ENCODE measurements at places on chromosomes 3 and 15.

DNA sequence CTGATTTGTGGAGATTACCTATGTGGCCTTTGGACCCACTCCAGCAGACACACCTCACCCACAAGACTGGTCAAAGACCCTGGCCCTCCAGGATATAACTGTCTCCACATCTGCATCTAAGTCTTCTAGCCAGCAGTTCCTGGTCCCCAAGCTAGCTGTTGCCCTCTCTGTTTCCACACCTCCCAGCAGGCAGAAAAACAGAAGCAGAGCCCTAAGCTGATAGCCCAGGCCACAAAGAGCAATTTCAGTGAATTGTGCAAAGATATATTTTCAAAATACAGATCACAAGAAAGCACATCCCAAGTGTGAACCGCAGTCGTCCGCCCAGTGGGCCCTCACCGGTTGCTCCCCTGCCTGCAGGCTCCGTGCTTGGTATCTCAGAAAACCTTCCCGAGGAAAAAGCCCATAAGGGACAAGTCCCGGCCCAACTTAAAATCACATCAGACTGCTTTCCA, 2.6 kb downstream of the TNIK start:
- peak; percentile 71 for DNase-seq

GRCh38 chr3:16253601-16254000, 11.1 kb downstream of the DPH3 start:
- no peak for DNase-seq

- DNase-seq = no peak
These were observed 534.4 kb downstream of the EPHB1 start for GRCh38 chr3:135329479-135329878.

- DNase-seq = peak; percentile 24
These were observed at the start of gene TRAK1 for GRCh38 chr3:42090973-42091731. TRAK1 (plus strand) TSS chr3:42091357; CDS start chr3:42091470, 113 bp downstream.

DNA sequence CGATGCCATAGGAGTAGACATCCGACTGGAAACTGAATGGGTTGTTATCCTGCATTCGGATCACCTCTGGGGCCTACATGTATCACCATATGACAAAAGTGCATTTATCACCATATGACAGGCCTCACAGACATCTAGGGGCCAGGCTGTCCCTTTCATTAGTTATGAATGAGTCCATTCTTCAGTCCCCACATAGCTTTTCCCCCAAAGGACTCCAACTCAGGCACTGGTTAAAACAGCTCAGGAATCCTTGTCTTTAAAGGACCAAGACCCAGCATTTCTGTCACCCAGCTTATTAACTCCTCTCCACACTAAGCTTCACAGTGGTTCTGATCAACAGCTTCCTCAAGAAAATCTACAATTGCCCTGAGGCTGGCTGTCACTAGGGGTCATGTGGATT, 28.3 kb downstream of the MKRN2 start:
- DNase-seq = no peak

DNA sequence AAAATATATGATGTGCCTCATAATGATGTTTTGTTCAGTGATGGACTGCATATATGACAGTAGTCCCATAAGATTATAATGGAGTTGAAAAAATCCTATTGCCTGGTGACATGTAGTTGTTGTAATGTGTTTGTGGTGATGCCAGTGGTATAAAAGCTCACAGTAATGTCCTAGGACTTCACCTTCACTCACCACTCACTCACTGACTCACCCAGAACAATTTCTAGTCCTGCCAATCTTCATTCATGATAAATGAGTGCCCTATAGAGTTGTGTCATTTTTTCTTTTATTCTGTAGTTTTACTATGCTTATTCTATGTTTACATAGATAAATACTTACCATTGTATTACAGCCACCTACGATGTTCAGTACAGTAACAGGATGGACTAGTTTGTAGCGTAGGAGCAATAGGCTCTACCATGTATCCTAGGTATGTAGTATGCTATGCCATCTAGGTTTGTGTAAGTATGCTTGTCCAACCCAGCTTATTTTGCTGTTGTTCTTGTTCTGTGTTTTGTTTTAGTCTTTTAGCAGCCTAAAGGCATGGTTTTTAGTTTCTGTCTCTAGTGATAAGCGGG, 88.5 kb upstream of the LRRFIP2 start:
- no peak for DNase-seq

GRCh38 chr15:64144565-64145281, 6.8 kb upstream of the SNX22 start:
- no peak for DNase-seq

DNA sequence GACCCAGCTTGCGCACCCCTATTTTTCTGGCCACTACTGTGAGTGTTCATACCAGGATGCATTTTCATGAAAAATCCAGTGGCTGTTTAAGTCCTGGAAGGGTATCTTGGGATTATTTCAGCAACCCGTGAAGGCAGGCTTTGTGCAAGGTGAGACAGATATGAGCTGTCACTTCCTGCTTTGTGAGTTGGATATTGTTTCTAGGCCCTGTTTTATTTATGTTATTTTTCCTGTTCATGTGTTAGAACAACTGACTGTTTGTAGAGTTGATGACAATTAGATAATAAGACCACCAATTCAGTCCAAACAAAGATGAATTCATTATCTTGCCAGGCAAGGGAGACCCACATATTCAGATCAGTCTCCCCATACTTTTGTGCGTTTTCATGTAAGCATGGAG, 42.5 kb downstream of the ZBTB38 start:
- DNase-seq = no peak

DNA sequence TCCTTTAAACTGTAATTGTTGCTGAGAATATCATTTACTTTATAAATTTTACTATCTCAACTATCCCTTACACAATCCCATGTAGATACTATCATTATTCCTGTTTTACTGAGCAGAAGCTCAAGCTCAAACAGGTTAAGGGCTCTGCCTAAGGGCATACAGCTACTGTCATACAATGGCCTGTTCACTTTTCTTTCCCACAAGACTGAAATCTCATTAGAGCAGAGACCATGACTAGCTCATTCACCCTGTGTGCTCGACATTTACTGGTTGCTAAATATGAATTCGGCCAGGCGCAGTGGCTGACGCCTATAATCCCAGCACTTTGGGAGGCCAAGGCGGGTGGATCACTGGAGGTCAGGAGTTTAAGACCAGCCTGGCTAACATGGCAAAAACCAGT, 1.6 kb upstream of the MESP2 start:
- no peak for DNase-seq

DNA sequence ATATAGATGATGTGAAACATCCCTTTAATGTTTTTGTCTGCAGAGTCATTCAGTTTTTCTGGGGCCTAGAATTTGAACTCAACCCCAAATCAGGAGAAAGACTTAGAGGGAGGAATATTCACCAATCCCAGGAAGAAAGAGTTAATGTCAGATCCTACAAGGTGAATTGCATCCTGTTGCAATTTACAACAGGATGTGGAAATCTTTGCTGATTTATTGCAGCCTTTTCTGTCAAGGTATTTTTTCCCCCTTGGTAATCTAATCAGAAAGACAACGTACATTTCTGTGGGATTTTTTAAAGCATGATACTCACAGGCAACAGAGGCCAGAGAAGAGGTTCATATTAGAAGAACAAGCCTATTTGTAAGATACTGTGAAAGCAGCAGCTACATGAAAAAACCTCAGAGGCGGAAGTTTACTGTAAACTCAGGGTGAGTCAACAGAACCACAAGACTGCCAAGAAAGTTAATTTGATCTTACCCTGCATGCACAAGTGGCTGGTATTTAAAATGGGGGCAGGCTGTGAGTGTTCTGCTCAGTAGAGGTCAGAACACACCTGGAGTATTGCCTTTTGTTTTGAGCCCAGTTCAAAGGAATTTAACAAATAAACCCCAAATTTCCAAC, 531.9 kb downstream of the AGBL1 start:
- DNase-seq = no peak

DNA sequence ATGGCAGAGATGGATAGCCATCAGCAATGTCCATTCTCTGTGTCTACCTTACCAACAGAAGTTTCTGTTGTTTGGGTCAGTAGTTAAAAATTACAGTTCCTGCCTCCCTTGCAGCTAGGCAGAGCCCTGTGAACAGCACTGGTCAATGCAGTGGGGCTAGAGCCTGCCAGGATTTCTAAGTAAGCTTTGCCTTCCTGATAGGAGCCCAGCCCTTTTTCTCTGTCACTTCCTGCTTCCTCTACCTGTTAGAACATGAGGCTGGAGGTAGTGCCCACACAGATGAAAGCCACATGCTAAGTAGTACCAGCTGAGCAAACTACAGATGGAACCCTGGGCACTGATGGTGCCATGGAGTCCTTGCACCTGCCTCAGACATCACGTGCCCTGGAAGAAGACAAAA, 45.0 kb downstream of the MGLL start:
- DNase-seq = no peak

GRCh38 chr15:68051907-68052306, 2.2 kb upstream of the PIAS1 start:
- DNase-seq = no peak

- DNase-seq = no peak
These were observed 349.4 kb upstream of the SATB1 start for GRCh38 chr3:18774319-18775088.

DNA sequence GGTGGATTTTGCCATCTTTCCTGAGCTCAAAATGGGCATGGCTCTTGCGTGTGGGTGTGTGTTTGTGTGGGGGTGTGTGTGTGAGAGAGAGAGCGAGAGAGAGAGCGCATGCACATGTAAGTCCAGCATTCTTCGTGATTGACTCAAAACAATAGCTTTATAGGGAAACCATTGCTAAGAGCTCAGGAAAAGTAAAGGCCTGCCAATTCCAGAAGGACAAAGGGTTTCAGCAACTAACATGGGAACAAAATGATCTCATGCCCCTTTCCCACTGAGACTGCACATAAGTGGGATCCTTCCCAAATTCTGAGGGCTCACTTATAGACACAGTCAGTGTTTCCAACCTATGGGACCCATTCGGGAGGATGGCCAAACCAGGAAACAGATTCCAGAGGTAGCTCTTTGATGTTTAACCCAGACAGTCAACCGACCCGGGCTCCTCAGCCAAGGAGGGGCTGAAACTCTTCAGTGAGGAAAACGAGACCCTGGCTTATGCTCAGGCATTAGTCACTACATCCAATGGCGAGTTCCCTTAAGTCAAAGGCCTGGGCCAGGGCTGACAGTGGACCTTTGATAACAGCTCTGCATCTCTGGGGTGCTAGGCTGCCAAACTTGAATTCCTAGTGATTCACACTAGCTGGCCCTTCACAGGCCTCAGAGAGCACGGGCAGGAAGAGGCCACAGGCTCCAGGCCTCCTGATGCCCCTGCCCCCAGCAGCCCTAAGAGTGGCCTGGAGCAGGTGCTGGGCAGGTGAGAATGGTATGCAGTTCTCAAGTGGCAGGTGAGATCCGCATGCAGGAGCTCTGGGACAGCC, 305.0 kb upstream of the C2CD4B start:
- DNase-seq = no peak

GRCh38 chr3:195715583-195716266, 5.1 kb upstream of the MUC20 start:
- DNase-seq = no peak

DNA sequence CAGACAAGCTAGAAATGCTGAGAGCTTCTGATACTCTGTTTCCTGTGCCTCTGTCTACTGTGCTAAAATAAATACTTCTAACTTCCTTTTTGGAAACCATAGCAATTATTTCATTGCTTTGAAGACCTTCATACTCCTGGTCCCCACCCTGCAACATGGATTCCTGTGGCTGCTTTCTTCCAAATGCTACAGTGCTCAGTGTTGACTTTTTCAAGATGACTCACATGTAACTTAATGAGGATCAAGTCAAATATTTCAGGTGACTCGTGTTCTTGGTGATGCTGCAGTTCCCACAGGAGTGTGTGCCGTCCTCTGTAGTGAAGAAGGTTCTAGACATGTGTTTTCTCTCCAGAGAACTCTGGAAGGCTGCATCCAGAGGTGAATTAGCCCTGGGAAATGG, 288.6 kb downstream of the CLSTN2 start:
- DNase-seq = no peak

DNA sequence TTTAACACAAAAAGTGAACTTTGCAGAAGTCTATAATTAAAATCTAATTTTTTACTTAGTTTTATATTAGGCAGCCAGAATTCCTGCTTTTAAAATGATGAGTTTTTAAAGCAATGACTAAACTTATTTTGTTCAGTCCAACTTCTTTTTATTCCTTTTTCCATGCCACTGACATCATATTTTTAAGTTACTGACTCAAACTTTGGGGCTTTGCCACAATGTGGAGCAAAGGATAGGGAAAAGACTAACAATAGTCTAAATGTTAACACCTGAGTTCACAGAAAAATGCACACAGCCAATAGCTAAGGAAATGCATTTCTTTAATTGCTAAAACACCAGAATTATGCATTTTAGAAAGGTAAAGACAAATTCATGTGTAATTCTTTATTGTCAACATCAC, 647.6 kb upstream of the DPPA4 start:
- no peak for DNase-seq

DNA sequence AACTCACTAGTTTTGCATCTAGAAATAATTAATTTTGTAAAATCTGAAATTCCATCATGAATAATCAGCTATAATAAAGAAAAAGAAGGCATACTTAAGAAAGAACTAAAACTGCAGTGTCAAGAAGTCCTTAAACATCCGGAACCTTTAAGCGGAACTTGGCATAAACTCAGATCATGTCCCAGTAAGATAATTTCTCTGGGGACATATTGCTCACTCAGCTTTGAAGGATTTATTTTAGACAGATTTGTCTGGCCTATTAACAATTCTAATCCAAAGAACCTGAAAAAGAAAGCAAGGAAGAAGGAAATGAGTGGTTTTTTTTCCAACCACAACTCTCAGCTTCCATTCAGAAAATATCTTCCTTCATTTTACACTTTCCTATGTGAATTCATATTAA, 850.3 kb downstream of the ROBO1 start:
- DNase-seq = no peak

DNA sequence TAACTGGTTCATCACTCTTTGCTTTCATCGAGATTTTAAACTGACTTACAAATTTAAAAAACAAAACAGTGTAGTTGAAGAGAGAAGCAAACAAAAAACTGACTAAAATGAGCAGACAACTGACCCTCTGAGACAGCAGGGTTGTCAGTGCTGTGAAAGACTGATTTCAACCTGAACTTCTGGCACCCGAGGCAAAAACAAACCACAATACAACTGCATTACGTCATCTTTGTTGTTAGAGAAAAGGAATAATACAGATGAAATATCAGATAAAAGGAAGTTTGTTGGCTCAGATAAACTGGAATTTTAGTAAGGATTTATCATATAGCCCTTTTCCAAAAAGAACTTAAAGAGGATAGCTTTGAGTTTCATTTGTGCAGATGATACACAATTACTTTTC, 51.1 kb downstream of the PARP15 start:
- DNase-seq = no peak

DNA sequence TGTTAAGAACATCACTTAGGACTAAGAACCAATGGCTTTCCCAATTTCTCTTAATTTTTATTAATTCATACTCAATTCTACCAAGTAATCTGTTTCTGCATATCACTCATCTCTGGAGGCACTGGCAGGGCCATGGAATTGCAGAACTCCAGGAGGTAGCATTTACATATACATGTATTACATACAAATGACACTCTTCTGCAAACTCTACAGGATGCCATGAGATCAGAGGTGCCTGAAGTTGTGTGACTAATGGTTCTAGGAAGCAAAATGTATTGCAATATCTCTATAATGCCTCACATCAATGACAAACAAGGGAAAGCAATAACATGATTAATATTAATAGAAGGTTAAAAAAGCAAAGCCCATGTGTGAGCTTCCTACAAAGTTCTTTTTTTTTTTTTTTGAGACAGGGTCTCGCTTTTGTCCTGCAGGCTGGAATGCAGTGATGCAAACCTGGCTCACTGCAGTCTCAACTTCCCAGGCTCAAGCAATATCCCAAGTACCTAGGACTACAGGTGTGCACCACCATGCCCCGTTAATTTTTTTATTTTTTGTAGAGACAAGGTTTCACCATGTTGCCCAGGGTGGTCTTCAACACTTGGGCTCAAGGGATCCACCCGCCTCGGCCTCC, 33.0 kb downstream of the DENND6A start:
- no peak for DNase-seq

GRCh38 chr3:102084006-102084405, 234.7 kb downstream of the NFKBIZ start:
- DNase-seq = no peak

All from amygdala (tissue), 56 donors.